Stimulated activated CD4-positive, alpha-beta T cell treated with anti-CD3 and anti-CD28 coated beads, Interleukin-1b, Interleukin-23, amount 100 ng/mL, for 1 hour (primary cell): ENCODE measurements at places on chromosomes 12 and 14.

- no peak for DNase-seq
Observed at GRCh38 chr12:105400227-105400626, 69.7 kb downstream of the C12orf75 start.

DNA sequence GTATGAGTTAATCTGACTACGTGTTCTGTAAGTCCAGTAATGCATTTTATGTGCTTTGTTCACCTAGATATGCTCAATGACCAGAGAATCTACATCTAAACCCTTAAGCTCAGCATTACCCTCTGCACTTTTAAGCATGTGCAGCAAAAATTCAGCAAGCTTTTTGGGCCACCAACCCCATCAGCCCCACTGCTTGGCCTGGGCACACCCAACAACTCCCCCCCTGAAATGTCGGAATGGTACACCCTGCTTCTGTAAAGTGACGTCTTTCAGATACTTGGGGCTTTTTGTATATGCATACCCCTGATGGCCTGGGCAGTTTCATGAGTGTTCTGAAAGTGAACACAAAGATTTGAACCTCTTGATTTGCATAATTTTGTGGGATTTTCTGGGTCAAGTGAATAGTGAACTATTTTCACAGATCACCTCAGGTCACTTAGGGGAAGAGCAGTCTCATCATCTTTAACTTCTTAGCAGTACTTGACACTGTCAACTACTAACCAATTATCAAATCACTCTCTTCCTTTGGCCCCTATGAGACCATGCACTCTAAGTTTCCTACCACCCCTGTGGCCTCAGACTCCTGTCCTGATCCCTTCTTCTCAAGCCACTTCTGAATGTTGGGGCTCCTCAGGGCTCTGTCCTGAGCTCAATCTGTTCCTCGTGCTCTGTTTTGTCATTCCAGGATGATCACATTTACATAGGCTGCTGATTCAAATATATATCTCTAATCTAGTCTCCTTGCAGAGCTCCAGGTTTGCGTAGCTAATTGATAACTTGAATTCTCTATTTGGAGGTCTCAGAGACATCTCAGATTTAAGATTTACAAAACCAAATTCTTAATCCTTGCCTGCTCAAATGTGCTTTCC, 36.3 kb upstream of the PPM1A start:
- no peak for DNase-seq

DNA sequence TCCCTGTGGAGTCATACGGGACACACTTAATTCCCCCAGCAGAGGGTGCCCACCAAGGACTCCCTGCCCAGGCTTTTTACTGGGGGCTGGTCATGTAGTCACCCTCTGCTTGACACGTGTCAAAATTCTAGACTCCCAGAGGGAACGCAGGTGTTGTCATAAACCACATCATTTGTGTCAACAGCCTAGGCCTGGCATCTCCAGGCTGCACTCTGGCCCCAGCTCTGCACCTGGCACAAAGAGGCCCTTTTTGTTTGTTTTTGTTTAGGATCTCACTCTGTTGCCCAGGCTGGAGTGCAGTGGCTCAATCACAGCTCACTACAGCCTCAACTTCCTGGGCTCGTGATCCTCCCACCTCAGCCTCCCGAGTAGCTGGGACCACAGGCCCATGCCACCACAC, 21.1 kb downstream of the BRI3BP start:
- no peak for DNase-seq

GRCh38 chr12:29241821-29242591, 92.9 kb downstream of the FAR2 start:
- DNase-seq: no peak
